GM12865 (cell line): ENCODE measurements at places on chromosomes 3 and 15.

GRCh38 chr3:11774296-11774877, 72.3 kb downstream of the TAMM41 start:
- DNase-seq = no peak

DNA sequence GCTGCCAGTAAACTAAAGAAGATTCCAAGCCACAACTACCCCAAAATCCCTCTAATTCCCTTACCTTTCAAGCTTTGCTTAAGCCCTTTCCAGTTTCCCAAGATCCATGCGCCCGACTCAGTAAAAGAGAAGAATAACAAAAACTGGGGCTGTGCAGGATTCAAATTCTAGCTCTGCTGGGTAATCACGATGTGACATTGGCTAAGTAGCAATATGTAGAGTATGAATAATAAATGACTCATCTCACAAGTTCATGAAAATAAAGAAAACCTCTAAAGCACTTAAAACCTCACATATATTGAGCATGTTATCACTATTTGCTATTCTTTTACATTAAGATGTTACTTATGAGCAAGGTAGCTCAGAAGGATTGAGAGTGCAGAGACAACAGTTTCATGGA, 522.2 kb upstream of the ZNF717 start:
- no peak for DNase-seq

GRCh38 chr3:141146979-141147470, 84.6 kb upstream of the PXYLP1 start:
- no peak for DNase-seq

DNA sequence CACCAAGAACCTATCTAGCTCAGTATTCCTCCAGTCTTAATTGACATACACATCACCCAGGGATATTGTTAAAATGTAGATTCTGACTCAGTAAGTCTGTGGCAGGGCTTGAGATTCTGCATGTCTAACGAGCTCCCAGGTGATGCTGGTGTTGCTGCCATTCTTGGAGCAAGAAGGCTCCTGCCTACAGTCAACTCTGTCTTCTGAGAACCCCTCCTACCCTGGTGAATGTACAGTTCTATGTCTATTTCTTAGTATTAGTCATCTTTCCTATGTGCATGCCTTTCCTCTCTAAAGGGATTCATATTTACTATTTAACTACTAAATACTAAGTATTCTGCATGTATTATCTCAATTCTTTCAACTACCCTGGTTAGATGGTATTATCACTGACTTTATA, 268.7 kb downstream of the EDEM1 start:
- peak; percentile 22 for DNase-seq

DNA sequence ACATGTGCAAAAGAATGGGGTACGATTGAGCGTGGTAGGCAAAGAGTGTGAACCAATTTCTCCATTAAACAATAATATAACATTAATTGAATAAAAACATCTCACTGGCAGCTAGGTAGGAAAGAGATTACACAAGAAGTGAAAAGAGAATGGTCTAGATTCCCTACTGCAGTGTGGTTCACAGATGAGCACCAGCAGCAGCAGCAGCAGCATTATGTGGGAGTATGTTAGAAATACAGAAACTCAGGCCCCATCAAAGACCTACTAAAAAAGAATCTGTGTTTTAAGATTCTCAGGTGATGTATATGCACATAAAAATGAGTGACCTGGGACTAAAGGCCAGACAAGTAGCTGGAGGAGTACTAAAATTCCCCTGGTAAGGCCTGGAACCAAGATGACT, 118.2 kb downstream of the ADAM10 start:
- no peak for DNase-seq

DNA sequence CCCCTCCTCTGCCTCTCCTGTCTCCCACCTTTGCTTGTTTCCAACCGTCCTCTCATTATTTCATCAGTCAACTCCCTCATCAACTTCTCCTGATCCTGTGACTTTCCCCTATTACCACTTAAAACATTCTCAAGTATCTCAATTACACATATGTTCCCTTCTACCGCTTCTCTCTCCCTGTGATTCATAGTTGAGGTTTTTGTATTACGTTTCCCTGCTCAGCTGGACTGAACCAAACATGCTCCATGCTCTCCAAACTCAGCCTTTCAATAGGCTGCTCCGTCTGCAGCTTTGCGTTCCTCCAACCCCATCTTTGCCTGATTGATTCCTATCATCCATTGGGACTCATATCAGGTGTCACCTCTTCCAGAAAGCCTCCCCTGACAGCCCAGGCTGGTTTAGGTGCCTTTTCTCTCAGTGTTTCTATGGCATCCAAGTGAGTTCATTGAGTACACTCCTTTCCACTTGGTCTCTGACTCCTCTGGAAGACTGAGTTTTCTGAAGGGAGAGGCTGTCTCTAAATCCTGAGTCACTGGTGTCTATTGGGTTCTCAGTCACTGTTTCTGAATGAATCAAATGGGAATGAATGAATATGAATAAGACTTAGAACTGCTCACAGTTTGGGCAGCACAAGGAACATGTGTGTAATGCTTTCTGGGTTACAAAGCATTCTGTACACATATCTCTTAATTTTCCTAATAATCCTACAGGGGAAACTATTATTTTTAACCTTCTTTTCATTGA, 56.4 kb downstream of the PLD1 start:
- peak; percentile 9 for DNase-seq

DNA sequence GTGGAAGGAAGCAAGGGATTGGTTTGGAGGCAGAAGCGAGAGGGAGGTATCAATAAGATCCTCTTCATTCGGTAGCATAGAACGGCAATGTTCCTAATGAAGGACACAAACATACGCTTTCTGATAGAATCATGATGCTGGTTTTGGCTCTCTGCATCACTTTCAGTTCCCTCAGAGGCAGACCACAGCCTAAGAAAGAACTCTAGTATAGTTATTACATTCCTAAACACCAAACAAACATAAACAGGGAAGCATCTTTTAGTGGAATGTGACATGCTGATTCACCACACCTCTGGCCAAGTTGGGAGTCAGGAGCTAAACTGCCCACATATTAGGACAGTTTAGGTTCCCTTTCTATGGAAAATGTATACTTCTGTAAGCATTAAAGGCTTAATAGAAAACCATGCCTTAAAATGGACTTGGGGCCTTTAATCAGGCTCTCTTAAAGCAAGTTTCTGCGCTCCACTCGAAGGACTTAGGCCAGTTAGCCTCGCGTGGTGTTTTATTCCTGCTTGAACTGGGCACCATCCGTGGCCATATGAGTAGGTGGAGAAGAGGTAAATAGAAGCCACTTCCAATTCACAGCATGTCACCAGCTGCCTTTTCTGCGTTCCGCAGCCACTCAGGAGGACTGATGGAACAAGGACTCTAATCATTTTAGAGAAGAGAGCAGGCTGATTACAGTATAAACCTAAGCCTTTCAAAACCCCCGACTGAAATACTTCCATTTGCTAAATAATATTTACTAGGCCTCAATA, 53.7 kb downstream of the CD47 start:
- peak; percentile 21 for DNase-seq

- peak; percentile 35 for DNase-seq
Observed at GRCh38 chr3:129605203-129605921, 1.1 kb downstream of the PLXND1 start.
